ENCODE measurements at places on chromosomes 4 and X.

GRCh38 chr4:74055096-74055495 is 16.6 kb upstream of the CXCL3 start:
- no peak for DNase-seq

DNA sequence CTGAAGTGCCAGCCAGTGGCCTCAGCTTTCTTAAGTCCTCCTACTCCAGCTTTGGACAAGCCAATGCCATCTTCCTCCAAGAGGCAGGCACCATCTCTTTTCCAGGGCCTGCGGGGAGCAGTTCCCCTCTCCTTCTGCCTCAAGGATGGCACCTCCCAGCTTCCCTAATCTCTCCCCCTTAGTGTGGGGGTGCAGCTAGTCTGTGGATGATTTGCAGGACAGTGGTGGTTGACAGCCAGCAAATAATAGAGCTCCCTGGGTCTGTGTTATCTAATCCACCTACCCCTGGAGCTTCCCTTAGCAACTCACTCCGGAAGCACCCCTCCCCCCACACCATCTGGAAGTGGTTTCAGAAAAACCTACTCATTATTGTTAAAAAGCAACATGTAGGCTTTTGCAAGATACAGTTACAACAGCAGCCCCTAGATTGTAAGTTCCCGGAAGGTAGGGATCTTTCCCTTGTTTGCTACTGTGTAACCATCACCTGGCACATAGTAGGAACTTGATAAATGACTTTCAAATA is 247.1 kb downstream of the BCOR start:
- peak; percentile 26 for DNase-seq

DNA sequence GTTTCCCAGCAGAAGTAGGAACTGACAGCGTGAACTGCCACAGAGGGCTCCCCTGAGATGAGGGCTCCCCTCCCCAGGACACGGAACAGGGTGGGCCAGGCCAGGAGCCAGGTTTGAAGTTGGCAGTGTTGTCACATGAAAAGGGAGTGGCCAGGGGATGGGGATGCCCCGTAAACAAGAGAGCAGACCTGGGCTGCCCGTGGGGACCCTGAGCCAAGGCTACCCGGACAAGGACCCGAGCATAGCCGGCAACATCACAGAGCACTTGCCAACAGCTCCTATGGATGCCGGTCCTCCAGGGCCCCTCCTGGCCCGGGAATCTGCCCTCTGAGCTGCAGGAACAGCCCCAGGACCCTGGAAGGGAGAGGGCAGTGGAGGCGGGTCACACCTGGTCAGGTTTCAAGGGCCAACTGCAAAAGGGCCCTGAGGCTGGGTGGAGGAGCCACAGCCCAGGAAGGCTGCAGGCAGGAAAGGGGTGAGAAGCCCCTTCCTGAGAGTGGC is 102.1 kb downstream of the CPZ start:
- no peak for DNase-seq

- DNase-seq, result peak; percentile 52
These were observed 47.4 kb downstream of the MAMLD1 start for GRCh38 chrX:150410513-150410912.

DNA sequence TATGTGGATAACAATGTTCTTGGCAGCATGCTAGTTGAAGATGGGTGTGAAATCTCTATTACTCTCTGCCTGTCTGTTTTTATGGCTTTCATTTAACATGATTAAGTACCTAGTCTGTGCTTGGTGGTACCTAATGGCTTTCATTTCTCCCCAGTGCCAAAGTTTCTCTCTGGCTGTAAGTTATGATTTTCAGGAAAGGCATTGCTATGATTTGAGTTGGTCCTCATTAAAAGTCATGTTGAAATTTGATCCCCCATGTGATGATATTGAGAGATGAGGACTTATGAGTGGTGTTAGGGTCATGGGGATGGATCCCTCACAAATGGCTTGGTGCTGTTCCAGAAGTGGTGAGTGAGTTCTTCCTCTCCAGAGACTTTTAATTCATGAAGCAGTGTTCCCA is 162.4 kb upstream of the IL15 start:
- no peak for DNase-seq

Data from CD4-positive, alpha-beta T cell treated with Interferon alpha-2 for 1 hour (primary cell).